ENCODE measurements at places on chromosomes 2 and 18. TPM values are rescaled to one million over a fixed set of nuclear protein-coding genes. Genes with fewer than 3 reads are reported as not detected.

The CXXC1 gene
- 94.9 TPM for total RNA-seq

The ALK gene
- not detected for total RNA-seq

The ACMSD gene
- total RNA-seq = not detected

The AQP12A gene
- total RNA-seq = not detected

The TP53I3 gene
- 2.7 TPM for total RNA-seq

The PAX8 gene
- 0.76 TPM for total RNA-seq

The CEBPZOS gene
- total RNA-seq = 42.3 TPM

The POTEJ gene
- total RNA-seq = not detected

The DSG4 gene
- total RNA-seq = not detected

The IKZF2 gene
- 13.4 TPM for total RNA-seq

The PSTPIP2 gene
- 39.0 TPM for total RNA-seq

The TMEM178A gene
- total RNA-seq = 0.32 TPM

Data from activated T-helper 2 cell treated with anti-CD3 and anti-CD28 coated beads, Interferon-gamma antibody, Interleukin-2, Interleukin-4, amounts not matched to agents 10 μg/mL and 5 μg/mL and 100 μg/mL, durations not matched to agents 14 hours and 24 hours and 36 hours (primary cell).